Stimulated activated CD8-positive, alpha-beta memory T cell treated with anti-CD3 and anti-CD28 coated beads, Interleukin-7, amount 100 ng/mL, for 1 hour (primary cell): ENCODE measurements at places on chromosomes 11 and 22.

- DNase-seq, result no peak
These were observed 39.5 kb downstream of the CDKN1C start for GRCh38 chr11:2846056-2846455.

DNA sequence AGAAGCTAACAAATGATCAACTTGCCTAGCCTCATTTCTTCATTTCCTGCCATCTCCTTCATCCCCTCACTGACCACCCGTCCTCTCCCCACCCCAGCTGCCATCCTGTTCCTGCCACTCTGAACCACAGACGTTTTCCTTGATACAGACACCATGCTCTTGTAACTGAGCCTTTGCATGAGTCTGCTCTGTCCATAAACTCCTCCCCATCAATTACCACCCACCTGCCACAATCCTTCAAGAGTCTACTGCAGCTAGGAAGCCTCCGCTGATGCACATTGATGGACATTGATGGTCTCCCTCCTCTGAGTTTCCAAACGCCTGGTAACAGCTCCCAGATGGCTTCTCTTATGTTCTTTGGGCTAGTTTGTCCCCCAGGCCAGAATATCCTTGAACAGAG lies 193.8 kb downstream of the DBX1 start:
- DNase-seq, result no peak

- DNase-seq, result no peak
These were observed 562.5 kb downstream of the MN1 start for GRCh38 chr22:27238935-27239510.

DNA sequence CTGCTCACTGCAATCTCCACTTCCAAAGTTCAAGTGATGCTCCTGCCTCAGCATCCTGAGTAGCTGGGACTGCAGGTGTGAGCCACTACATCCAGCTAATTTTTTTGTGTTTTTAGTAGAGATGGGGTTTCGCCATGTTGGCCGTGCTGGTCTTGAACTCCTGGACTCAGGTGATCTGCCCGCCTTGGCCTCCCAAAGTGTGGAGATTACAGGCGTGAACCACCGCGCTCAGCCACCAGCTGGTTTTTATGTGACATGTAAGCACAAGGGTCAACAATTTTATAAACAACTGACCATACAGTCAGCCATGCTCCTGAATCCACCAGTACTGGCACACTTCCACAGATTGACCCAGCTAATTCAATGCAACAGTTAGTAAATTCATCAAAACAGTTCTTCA lies 526.3 kb upstream of the LRRC4C start:
- DNase-seq, result no peak

DNA sequence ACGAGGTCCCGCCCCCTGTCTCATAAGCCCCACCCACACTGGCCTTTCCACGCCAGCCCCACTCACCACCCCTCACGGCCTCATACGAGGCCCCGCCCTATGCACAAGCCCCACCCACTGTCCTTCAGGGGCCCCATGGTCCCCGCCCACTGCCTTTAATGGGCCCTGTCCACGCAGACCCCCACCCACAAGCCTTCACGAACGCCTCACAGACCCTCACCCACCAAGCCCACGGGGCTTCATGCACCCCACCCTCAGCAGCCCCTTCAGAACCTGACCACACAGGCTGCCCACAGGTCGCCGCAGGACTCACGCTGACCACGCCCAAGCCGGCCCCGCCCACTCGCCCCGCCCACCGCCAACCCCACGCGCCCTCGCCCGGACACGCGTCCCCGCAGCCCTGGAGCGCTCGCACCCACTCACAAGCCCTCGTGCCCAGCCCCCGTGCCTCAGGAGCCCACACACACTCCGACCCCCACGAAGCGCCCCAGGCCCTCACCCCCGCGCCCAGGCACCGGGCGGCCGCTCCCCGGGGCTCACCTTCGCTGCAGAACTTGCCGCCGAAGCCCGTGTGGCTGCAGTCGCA lies 10.5 kb downstream of the NRXN2 start:
- DNase-seq, result no peak

GRCh38 chr22:20956258-20957101 lies 10.6 kb upstream of the AIFM3 start:
- no peak for DNase-seq

DNA sequence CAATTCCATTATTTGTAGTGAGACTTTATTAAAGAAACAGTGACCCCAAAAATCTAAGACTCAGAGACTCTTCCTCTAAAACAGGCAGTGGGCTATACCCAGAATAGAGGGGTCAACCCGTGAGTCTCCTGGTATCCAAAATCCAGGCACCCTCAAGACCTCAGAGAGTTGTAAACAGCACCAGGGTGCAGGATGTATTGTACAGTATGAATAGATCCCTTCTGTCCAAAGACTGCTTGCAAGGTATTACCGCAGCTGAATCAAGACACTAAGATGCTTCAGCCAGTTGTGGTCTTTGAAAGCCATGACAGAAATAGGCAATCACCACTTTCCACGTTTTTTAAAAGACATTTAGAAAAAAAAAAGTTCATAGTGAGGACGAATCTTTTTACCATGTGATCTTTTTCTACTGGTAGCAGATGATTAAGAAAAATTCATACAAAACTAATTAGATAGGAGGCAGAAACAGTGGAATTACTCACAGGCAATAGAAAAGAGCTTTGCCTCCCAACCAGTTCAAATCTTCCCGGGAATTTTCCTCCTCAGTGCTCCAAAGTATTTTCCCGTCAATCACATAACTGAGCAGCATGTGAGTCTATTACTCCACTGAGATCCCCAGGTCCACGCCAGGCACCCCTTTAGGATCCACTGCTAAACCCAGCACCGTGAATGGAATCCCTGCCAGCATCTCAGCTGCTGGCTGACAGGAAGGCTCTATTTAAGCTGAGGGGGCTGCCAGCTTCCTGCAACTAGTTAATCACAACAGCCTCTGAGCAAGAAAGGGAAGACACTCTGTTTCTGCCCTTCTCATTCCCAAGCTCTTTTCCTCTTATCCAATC lies 113.1 kb downstream of the ETS1 start:
- DNase-seq, result no peak
